ENCODE measurements at places on chromosomes 4 and X.

DNA sequence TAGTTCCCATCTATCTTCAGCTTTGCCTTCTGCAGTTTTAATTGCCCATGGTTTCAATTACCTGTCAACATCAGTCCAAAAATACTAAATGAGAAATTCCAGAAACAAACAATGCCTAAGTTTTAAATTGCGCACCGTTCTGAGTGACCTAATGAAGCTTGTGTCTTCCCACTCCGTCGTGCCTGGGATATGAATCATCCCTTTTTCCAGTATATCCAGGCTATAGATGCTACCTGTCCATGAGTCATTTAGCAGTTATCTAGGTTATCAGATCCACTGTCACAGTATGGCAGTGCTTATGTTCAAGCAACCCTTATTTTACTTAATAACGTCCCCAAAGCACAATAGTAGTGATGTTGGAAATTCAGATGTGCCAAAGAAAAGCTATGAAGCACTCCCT is 363.6 kb upstream of the FAM241A start:
- no peak for DNase-seq

DNA sequence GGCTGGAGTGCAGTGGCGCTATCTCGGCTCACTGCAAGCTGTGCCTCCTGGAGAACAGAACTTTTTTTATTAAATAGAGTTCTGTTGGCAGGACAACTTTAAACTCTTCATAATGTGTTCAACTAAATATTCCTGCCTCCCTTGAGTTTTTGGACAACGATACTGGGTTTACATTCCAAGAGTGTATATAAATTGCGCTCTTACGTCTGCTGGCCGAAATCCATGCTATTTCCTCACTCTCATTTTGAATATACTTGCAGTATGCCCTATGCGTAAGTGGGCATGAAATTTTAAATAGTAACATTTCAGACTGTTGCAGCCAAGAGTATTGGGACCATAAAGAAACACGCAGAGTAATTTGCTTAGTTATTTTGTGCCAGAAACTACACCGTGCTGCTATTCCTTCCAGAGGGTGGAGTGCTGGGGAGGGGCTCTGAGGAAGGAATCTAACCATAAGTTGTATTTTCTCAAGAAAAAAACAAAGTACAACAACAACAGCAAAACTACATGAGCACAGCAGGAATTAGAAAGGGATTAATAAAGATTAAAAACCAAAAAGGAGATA is 480.0 kb downstream of the NLGN4X start:
- DNase-seq = no peak

- no peak for DNase-seq
Measured at GRCh38 chrX:9862525-9862924, 76.3 kb downstream of the SHROOM2 start.

DNA sequence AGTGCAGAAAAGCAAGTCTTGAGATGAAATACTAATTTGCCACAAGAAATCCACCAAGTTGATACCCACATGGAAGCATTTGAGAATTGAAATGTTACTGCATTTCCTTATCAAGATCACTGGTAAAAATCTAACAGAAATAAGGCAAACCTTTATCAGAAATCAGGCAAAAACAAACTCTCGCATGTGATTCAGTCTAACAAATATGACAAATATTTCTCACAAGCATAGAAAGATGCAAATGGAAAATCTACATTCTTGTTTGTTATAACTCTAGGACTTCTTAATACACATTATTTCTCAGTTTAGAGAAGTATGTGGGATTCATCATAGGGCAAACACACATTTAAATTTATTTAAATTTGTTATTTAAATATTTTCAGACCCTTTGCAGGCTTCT is 52.9 kb downstream of the TXK start:
- DNase-seq = no peak

GRCh38 chrX:16186380-16187007 is 19.2 kb downstream of the MAGEB17 start:
- DNase-seq = no peak

- no peak for DNase-seq
Measured at GRCh38 chrX:40154853-40155588, 57.3 kb upstream of the BCOR start.

DNA sequence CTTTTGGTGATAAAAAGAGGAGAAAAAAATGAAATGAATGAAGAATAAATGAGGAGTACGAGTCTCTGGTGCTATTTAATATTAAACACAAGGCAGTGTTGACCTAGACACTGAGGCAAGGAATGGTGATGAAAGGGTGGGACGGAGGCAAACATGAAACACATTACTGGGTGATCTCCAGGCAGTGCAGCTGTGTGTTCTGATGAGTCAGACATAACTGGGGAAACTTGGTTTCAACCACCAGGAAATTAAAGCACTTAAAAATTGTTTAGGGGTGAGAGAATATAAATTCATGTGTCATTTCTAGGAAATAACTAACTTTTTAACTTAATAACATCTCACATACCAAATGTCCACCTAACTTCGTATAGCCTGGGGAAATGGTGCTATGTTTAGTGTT is 19.7 kb upstream of the CXCL6 start:
- no peak for DNase-seq
